ENCODE measurements at places on chromosomes 6 and 20. TPM values are rescaled to one million over a fixed set of nuclear protein-coding genes. Genes with fewer than 3 reads are reported as not detected.
A peak's percentile ranks its signal among the peaks of the same experiment; 100 is the strongest.

- no peaks in the 10 kb centered on the region for H3K4me1 ChIP-seq
- no peaks in the 10 kb centered on the region for H3K36me3 ChIP-seq
- no peaks in the 10 kb centered on the region for H3K27me3 ChIP-seq
- no peak for DNase-seq
- H3K4me3 ChIP-seq: no peak overlapping the region
Measured at GRCh38 chr6:120965814-120966213, 368.5 kb downstream of the TBC1D32 start.

- 0 out of 2 replicates have a peak, but pooled peaks cover 2% of the 10 kb centered on the region for H3K4me1 ChIP-seq
- H3K27me3 ChIP-seq: no peaks in the 10 kb centered on the region
- no peaks in the 10 kb centered on the region for H3K36me3 ChIP-seq
- no peak overlapping the region for H3K27ac ChIP-seq
- no peak for DNase-seq
- H3K4me3 ChIP-seq: no peak overlapping the region
Measured at GRCh38 chr6:87939776-87940175, 107.9 kb upstream of the SPACA1 start.

- no peak overlapping the region for H3K27ac ChIP-seq
- H3K36me3 ChIP-seq: no peaks in the 10 kb centered on the region
- H3K4me1 ChIP-seq: no peaks in the 10 kb centered on the region
- DNase-seq: no peak
- no peak overlapping the region for H3K4me3 ChIP-seq
- no peaks in the 10 kb centered on the region for H3K27me3 ChIP-seq
Measured at GRCh38 chr20:63114693-63115311, 101.1 kb downstream of the YTHDF1 start.

MLIP gene
- total RNA-seq: not detected

DNA sequence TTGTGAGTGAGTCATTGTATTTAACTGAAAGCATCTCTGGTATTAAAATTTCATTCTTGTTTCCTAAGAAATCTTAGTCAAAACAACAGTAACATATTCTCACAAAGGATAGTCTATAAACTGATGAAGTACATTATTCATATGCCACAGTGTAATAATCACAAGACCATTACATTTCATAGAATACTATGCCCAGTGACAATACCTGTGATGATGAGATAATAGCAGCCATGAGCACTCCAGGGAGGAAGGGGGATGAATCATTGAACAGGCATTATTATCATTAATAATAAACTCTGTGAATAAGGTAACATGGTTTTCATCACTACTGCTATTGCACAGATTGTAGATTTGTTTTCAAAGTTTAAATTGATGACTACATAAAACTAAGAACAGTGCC lies 667.9 kb downstream of the EPM2A start:
- no peak for DNase-seq
- no peaks in the 10 kb centered on the region for H3K36me3 ChIP-seq
- H3K27ac ChIP-seq: no peak overlapping the region
- no peaks in the 10 kb centered on the region for H3K27me3 ChIP-seq
- H3K4me1 ChIP-seq: no peaks in the 10 kb centered on the region
- no peak overlapping the region for H3K4me3 ChIP-seq

RCAN2 gene
- total RNA-seq: 8.1 TPM

- no peak for DNase-seq
- H3K4me3 ChIP-seq: no peak overlapping the region
- no peaks in the 10 kb centered on the region for H3K27me3 ChIP-seq
- no peak overlapping the region for H3K27ac ChIP-seq
- H3K4me1 ChIP-seq: no peaks in the 10 kb centered on the region
Measured at GRCh38 chr6:24064106-24064505, 61.9 kb upstream of the NRSN1 start.

SLCO4A1 gene
- 18.2 TPM for total RNA-seq

- no peak overlapping the region for H3K4me3 ChIP-seq
- DNase-seq: no peak
- no peaks in the 10 kb centered on the region for H3K4me1 ChIP-seq
- no peak overlapping the region for H3K27ac ChIP-seq
Measured at GRCh38 chr20:3309226-3309625, 70.2 kb upstream of the SLC4A11 start.

SEL1L2 gene
- not detected for total RNA-seq

NAA20 gene
- total RNA-seq: 41.1 TPM

DNA sequence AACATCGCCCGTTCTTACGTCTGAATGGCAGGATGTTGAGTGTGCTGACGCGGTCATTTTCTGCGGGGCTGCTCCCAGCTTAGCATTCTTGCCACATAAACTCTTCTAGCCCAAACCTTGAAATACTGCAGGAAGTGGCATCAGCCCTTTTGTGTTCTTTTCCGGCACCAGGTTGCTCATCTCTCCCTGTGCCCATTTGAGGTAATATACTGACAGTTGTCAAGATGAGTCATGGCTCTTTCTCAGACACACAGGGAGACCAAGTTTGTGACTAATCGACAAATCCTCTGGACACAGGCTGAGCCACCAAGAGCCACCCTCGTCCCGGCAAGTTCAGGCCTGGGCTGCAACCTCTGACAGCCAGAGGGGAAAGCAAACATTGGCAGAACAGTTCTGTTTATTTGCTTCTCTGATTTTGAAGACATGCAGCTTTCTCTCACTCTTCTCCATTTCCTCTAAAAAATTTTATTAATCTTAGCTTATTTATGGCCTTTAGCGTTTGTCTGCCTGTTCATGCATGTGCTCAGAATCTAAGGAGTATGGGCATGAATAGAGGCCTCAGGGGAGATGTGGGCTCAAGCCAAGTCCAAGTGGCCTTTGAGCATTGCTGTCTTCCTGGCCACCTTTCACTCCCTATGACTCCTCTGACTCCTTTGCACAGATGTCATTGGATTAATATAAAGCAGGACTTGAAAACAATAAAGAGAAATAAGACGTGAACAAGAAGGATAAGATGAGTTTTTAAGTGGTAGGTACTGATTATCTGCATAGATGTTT lies 328.2 kb upstream of the JAG1 start:
- no peaks in the 10 kb centered on the region for H3K4me1 ChIP-seq
- peak; percentile 17 for DNase-seq
- H3K27ac ChIP-seq: no peak overlapping the region
- H3K27me3 ChIP-seq: no peaks in the 10 kb centered on the region
- no peak overlapping the region for H3K4me3 ChIP-seq
- H3K36me3 ChIP-seq: no peaks in the 10 kb centered on the region

PPP1R14C gene
- total RNA-seq: 0.61 TPM

OR2J3 gene
- not detected for total RNA-seq

ANKRD66 gene
- total RNA-seq: not detected

DNA sequence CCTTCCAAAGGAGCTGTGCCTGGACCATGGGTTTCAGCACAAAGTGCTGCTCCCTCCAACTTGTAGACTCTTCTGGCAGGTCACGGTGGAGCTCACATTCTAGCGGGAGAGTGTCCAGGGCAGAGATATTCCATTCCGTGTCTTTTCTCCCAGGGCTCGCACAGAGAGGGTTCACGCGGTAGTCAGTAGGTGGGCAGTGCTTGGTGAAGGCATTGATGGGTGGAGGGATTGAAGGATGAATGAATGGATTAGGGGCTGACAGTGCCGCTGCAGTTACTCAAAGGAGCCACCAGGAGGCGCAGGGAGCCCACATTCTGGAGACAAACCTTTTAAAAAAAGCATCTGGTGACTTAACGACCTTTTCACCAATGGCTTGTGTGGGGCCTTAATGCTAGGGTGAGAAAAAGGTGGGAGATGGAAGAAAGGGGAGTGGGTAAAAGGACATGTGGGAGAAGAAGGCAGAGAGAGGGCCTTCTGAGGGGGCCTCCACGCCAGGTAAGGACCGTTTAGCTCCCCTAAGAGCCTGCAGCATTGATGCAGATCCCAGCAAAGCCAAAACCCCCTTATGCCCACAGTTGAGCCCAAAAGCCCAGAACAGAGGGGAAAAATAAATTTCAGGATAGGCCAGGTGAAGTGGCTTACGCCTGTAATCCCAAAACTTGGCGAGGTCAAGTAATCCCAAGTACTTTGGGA lies 17.5 kb upstream of the FAM110A start:
- no peaks in the 10 kb centered on the region for H3K27me3 ChIP-seq
- no peak overlapping the region for H3K27ac ChIP-seq
- H3K4me1 ChIP-seq: no peaks in the 10 kb centered on the region

DNA sequence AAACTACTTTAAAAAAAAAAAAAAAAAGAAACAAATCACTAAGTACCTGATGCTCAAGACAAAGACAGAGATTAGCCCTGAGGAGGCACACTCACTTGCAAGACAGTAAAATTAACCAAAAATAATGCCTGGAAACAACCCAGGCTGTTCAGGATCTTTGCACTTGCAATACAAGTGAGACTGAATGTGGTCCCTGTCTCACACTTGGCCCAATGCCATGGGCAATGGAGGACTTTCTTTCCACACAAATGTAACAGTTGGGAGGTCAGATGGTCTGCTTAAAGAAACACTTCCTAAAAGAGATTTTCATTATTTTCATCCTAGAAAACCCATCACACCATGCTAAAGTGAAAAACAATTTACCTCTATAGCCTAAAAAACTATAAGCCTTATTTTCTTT lies 16.2 kb downstream of the STAU1 start:
- no peak for DNase-seq
- H3K36me3 ChIP-seq: no peaks in the 10 kb centered on the region
- H3K4me1 ChIP-seq: no peaks in the 10 kb centered on the region
- no peak overlapping the region for H3K27ac ChIP-seq

DNA sequence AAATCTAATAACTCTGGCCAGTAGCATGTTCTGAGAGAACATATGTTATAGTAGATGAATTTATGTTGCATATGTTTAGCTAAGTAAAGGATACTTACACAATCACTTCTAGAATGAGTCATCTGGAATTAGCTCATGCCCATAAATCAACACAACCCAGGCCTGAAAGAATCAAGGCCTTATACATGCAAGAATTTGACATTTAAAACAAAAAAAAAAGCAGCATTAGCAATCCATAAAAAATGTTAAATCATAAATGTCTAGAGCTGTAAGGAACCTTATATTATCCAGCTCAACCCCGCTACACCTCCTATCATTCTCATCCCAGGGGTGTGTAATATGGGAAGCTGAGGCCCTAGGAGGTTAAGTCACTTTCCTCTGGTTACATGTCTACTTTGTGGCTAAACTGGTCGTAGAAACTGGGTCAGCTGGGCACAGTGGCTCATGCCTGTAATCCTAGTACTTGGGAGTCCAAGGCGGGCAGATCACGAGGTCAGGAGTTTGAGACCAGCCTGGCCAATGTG lies 105.2 kb upstream of the CARMIL1 start:
- H3K4me3 ChIP-seq: no peak overlapping the region
- H3K27ac ChIP-seq: no peak overlapping the region
- no peaks in the 10 kb centered on the region for H3K4me1 ChIP-seq
- DNase-seq: no peak

DNA sequence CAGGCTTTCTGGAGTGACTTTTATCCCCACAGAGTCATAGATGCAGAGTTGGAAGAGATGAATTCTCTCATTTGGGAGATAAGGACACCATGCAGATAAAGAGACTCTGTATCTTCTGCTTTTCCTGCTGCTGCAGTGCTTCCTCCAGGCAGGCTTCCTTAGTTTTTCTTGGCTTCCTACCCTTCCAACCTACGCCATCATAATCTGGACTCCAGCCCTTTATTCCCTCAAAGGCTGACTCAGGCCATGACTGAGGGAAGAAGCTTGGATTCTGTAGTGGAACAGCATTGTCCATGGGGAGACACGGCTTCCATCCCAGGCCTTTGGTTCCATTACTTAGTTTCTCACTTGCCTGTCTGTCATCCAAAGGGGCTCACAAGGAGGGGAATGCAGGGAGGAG lies 6.5 kb upstream of the RNF24 start:
- DNase-seq: no peak
- H3K4me1 ChIP-seq: peaks cover 8% of the 10 kb centered on the region
- H3K27ac ChIP-seq: no peak overlapping the region
- no peaks in the 10 kb centered on the region for H3K27me3 ChIP-seq

GRCh38 chr6:68134796-68135195 lies 500.3 kb upstream of the ADGRB3 start:
- H3K27me3 ChIP-seq: no peaks in the 10 kb centered on the region
- no peak overlapping the region for H3K4me3 ChIP-seq
- DNase-seq: no peak
- H3K4me1 ChIP-seq: no peaks in the 10 kb centered on the region

DNA sequence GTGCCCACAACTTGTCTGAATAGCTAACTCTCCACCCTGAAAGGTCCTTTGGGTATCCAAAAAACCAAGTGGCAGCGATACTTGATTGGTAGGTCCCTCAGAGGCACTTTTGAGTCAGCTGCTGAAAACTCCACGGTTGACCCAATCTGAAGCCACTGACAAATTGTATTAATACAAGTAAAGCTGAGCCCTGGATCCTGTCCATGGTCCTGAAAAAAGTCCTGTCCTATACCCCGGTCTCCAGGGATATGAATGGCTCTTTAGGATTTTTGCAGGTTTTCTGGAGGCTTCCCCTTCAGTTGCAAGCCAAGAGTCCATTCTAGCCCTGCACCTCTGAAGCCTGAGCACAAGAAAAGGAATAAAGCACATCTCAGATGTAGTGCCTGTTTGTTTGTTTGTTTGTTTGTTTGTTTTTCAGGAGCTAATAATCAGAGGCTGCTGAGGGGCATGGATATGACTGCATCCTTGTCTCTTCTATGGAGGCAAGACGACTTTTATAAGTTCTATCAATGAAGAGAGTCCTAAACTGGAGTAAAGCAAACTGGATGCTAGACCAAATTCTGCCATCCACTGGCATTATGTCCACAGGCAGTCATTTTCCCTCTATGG lies 1.7 kb upstream of the SLC12A5 start:
- no peak for DNase-seq
- peaks cover 52% of the 10 kb centered on the region for H3K27me3 ChIP-seq
- H3K4me3 ChIP-seq: no peak overlapping the region
- peaks cover 11% of the 10 kb centered on the region for H3K4me1 ChIP-seq
- H3K27ac ChIP-seq: no peak overlapping the region

DNA sequence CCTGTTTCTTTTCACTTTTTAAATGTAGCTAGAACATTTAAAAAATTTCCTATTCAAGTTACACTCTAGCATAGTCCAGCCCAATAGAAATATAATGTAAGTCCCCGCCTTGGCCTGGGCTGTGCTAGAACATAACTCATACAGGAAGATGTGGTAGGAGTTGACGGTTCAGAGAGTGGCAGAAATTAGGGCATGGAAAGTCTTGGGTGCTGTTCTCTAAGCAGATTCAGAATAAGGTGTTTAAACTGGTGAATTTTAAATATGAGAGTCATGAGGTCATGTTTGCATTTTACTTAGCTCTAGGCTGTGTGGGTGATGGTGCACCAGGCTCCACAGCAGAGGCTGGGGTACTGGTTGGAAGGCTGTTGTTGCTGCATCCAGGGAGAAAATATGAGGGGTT lies 256.5 kb downstream of the FARS2 start:
- H3K27me3 ChIP-seq: no peaks in the 10 kb centered on the region
- no peak overlapping the region for H3K4me3 ChIP-seq
- DNase-seq: no peak
